ENCODE measurements at places on chromosomes 6 and 20.
A peak's percentile ranks its signal among the peaks of the same experiment; 100 is the strongest.

- no peak for DNase-seq
Measured at GRCh38 chr20:43458422-43458924, 777 bp downstream of the SRSF6 start.

DNA sequence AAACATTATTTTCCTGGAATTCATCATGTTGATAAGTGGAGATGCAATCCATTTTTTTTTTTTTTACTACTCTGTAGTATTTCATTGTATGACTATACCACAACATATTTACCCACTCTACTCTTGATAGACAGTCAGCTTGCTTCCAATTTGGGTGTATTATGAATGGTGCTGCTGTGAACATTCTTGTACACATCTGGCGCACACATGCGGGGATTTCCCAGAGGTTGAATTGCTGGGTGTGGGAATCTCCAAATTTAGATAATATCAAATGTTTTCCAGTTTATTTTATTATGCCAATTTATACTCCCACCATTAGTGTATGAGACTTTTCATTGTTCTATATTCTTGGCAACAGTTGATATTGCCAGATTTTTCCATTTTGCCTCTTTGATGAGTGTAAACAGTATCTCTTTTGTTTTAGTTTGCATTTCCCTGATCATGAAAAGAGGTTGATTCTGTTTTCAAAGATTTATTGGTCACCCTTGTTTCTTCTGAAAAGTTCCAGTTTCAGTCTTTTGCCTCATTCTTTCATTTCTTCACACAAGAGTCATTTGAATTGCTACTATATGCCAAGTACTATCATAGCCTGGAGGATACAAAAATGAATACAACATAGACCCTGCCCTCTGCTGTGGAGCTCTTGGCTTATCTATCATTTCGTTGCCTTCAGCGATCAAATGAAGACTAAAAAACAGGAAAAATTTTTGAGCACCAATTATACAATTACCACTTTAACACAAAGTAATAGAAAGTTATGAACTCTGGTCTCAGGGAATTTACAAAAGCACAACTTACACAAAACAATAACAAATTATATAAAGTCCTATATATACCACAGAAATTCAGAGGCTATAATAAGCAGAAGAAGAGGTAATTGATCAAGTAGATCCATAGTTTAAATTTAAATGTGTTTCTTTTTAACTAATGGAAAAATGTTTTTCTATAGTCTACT, 17.1 kb upstream of the NCOA7 start:
- DNase-seq, result no peak

DNA sequence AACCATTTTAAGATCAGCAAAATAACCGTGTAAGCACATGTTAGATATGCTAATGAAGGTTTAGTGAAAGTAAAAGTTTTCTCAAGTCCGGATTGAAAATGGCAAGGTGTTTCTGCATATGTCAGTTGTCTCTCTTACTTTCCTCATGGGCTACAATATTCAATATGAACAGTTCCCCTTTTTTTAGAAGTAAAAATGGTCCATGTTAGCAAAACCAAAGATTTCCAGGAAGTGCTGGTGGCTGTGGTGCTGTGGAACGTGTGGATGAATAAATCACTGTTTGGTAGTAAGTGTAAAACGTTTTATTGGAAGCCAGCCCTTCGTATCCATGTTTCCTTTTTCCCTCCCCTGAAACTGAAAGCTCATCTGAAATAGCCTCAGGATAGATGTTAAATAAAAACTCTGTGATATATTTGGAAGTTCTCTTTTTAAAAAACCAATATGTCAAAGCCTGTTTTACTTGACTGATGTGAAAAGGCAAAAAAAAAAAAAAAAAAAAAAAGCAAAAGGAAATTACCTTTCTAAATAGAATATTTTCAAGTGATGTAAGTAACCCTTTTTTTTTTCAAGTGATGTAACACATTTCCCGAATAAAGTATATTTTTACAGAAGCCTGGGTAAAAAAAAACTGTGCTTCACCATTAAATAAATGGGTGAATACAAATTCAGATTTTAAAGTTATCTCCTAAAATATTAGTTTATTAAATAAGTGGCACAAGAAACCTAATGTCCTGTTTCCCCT, 41.9 kb downstream of the PLEKHG1 start:
- DNase-seq, result no peak

DNA sequence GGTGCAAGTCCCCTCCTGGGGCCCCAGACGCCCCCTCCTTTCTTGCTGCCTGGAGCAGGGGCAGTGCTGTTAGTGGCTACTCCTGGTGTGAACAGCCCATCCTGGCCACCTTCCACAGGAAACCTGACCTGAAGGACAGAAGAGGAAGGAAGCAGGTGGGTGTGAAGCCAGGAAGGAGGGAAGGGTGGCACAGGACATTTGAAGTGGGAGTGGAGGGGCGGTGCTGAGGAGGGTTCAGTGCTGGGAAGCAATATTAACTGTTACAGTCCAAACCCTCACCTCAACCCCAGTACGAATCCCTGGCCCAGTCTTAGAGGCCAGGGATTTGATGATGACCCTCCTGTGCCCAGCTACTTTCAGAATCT, 766 bp downstream of the PRICKLE4 start:
- DNase-seq, result no peak

GRCh38 chr20:51347831-51348230, 194.7 kb downstream of the NFATC2 start:
- no peak for DNase-seq

DNA sequence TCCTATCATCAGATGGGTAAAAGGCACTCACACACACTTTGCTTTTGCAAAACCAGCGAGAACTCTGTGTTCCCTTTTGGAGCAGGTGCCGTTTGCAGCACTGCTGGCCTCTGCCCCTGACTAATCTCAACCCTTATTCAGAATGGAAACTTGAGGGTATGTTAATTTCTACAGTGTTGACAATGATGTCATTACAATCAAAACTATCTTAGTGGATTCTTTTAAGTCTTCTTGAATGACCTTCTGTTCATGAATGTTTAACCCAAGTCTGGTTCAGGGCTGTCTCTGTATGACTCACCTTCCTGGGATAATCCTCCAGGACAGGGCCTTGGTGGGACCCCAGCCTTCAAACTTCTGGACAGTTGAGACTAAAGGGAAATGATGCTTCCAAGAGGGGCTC, 197.9 kb downstream of the CDH4 start:
- DNase-seq, result no peak

- DNase-seq, result no peak
Measured at GRCh38 chr6:79157961-79158644, 76.4 kb downstream of the HMGN3 start.

GRCh38 chr6:143034689-143035334, 25.9 kb upstream of the AIG1 start:
- no peak for DNase-seq

GRCh38 chr6:147116056-147116455, 88.2 kb upstream of the STXBP5 start:
- DNase-seq, result no peak

DNA sequence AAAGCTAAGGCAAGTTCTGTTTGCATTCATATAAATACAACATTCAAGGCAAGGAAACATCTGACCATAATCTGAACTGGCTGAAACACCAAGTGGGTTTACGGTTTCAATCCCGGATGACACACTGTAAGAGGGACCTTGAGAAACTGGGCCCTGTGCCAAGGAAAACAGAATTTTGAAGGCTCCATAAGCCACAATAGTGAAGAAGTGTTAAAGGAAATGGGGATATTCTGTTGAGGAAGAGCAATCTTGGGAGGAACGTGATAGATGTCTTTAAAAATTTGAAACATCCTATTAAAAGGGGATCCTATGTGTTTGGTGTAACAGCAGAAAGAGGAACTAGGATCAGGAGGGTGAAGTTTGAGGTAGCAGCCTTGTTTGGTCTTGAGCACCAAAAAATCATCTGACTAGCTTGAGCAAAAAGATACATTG, 82.4 kb upstream of the TAB2 start:
- peak; percentile 47 for DNase-seq

DNA sequence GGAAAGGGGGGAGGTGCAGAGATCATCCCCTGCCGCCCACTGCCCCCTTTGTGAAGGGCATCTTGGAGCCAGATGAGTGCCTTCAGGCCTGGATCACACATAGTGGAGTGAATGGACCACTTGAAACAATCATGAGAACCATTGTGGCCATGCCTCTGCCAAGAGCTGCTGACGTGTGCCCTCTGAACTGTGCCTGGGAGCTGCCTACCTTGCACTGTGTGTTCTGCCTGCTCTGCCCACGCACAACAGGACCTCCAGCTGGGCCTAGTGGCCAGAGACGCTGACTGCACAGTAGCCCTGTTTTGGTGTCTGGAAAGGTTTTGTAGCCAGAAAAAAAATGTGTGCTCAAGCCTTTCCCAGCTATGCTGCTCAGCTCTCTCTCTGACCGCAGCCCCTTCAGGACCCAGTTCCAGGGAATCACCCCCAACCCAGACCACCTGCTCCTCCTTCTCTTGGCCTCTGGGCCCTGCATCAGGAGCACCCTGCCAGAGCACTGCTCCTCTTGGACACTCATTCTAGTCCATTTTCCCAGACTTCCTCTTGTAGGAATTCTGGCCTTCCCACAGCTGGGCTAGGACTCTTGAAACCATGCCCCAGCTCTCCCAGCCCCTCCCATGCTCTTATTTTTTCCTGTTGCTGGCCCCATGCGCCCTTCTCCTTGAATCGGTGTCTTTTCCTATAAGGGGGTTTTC, 1.6 kb upstream of the ADIG start:
- no peak for DNase-seq

DNA sequence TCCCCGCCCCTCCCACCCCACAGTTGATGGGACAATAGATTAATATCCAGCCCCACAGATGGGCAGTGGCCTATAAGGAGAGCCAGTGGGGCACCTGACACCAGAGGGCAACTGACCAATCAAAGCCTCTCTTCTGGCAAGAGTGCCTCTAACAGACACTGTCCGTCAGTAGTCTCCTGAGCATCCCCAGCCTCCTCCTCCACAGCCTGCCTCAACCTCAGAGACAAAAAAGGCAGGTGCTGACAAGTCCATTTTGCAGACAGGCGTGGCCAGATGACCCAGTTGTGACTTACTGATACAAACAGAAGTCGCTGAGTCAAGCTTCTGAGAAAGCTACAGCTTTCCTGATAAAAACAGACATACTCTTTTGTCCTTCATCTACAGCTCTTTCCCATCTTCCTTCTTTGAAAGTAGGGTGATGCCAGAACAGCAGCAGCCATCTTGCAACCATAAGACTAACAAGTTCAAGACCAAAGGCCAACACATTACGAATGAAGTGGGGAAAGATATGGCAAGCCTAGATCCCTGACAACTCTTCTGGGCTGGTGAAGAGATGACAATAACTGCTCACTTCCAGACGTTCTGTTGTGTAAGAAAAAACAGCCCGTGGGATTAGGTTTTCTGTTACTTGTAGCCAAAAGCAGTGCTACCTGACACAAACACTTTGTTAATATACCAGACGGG, 12.3 kb downstream of the PPIL1 start:
- peak; percentile 86 for DNase-seq

GRCh38 chr20:41306061-41306727, 11.3 kb downstream of the ZHX3 start:
- no peak for DNase-seq

Measured in foreskin keratinocyte (primary cell).